ENCODE measurements at places on chromosomes 4 and X.
A peak's percentile ranks its signal among the peaks of the same experiment; 100 is the strongest.

GRCh38 chr4:71614621-71615020, 169.3 kb downstream of the GC start:
- no peak for DNase-seq

GRCh38 chrX:347351-348117, 28.9 kb upstream of the GTPBP6 start:
- DNase-seq: no peak

DNA sequence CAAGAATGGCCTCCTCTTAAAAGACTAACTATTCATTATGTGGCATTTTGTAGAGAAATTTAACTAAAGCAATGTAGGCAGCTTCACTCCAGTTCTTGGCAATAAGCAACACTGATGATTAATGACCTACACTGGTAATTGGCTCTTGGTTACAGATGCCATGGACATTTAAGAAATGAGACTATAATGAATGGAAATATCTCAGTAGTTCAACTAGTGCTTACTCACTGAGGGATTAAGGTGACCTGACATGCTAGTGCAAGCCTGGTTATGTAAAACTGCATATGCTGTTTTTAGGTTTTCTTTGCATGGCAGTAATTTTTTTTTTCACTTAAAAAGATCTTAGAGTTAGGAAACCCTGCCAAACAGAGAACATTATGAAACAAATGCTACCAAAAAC, 152.7 kb upstream of the AADAT start:
- DNase-seq: no peak

DNA sequence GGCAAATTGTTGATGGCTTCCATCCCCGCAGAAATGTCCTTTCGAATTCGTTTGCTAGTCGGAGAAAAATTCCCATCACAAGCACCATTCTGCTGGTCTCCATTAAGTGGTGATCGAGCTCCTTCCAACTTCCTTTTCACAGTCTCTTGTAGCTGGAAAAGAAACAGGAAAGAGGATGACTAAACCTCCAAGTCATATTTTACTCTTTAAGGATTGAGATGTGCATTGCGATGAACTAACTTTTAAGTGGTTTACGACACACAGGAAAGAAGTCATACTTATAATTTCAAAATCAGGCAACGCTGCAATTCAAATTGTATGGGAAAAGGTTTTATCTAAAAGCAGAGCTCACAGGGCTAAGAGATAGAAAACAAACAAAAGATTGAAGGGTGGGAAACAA, 225.2 kb downstream of the MGST2 start:
- DNase-seq: no peak

DNA sequence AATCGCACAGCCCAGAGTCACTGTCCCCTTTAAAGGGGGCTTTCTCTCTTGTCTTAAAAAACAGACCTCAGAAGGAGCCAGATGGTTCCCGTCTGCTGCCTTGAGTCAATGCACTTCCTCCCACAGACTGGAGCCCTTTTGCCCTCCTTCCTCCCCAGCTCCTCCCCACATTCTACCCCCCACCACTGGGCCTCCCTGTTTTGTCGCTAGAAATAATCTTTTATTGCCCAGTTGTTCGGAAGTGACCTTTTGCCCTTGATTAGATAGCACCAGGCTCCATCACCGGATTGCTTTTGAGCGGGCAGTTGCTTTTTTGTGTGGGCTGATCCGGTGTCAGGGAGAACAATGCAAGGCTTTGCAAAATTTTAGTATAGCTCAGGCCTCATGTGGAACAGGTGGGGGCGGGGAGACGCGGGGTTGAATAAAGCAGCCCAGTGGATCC, 47.7 kb downstream of the SPRY1 start:
- no peak for DNase-seq

GRCh38 chr4:31086756-31087330, 366.7 kb downstream of the PCDH7 start:
- no peak for DNase-seq

DNA sequence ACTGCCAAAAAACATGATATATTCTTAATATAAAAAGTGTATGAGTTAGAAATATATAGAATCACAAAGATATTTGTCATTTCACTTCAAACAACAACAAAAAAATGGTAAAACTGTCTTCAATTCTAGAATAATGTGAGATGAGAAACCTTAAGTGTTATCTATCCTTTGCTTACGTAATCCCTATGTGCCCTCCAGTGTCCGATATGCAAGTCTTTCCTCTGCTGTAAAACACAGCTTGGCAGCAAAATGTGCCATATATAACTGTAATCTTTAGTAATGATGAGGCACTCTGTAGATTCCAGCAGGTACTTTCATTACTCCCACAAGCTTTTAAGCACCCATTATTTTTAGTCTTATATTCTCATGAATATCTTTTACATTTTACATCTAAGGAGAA, 555.1 kb upstream of the FRG1 start:
- no peak for DNase-seq

DNA sequence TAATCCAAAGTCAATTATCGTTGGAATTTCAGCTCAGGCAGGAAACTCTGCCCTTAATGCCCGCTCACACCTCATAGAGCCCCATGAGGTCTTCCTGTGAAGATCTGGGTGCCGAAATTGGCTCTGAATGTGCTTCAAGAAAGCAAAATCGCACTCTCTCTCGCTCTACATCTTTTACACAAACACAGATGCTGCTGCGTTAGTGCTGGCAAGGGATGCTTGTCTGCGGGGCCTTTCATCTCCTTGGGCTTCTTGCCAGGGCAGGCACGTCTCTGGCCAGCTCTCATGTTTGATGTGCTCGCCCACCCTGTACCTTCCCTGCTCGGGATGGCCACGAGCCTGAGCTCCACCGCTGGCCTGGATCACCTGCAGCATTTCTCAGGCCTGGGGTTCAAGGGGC, 66.5 kb downstream of the CLCN4 start:
- no peak for DNase-seq

- no peak for DNase-seq
These were observed 50.6 kb downstream of the SYNPO2 start for GRCh38 chr4:118939169-118939783.

GRCh38 chr4:29081234-29081955, 1638.8 kb upstream of the PCDH7 start:
- DNase-seq: no peak

- DNase-seq: no peak
These were observed 42.7 kb downstream of the TMEM156 start for GRCh38 chr4:38989487-38989886.

DNA sequence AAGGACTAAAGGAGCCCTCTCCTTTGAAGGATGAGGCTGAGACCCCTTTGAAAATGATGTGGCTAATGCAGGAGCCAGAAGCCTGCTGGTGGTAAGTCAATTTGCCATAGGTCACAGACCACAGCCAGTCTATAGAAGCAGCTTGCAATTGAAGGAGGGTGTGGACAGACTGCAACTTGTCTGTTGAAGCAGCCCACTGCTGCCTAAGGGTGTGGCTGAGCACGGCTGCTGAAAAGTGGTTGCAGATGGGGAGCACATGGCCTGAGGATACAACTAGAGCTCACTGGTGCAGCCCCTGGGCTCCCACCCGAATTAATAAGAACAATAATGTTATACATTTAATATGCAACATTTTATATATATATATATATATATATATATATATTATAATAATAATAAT, 11.4 kb upstream of the EXOC1L start:
- peak; percentile 13 for DNase-seq

DNA sequence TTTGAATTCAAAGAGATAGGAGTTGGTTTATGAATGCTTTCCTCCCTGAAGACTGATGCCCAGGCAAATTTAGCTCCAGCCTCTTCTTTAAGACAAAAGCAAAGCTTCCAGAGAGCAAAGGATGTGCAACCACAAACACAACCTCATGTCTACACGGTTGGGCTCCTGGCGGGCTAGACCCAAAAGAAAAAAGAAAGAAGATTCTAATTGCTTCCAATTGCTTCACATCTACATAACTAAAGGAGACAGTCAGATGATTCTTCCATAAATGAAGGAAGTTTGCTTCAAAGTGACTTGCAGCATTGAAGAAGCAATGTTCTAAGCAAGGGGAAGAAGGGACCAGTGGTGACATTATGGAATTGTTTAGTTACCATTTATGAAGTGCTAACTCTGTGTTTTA, 1603.0 kb upstream of the TENM3 start:
- DNase-seq: no peak

- DNase-seq: no peak
These were observed 929.1 kb downstream of the STIM2 start for GRCh38 chr4:27789773-27790172.

- DNase-seq: no peak
These were observed 74.2 kb downstream of the LIMCH1 start for GRCh38 chr4:41611881-41612871.

DNA sequence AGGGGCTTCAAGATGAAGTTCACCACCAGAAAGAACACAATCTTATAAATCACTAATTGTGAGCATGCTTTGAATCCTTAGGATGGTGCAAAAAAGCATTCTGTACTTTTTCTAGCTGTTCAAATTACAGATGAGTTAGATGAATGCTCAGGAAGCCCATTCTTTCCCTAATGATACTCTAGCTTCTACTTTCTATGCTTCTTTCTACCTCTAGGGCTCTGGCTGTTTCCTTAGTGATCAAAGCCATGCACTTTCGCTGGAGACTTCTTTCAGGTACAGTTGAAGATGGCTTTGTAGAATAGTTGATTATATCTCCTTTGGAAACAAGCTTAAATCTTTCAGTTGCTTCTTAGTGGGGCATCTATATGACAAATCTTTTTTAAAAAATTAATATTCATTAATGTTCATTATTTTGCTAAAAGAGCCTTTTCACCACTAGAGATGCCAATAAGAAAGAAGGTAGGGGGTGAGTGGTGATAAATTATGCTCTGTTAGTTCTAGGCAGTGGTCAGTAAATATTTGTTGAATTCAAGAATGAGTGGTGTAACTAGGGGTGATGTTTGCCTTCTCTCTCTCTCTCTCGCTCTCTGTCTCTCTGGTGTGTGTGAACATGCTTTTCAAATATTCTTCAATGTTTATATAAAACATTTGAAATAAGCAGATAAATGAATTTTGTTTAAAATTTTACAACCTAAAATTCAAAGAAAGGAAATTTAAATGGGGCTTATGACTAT, 169.4 kb downstream of the GLUD2 start:
- no peak for DNase-seq

DNA sequence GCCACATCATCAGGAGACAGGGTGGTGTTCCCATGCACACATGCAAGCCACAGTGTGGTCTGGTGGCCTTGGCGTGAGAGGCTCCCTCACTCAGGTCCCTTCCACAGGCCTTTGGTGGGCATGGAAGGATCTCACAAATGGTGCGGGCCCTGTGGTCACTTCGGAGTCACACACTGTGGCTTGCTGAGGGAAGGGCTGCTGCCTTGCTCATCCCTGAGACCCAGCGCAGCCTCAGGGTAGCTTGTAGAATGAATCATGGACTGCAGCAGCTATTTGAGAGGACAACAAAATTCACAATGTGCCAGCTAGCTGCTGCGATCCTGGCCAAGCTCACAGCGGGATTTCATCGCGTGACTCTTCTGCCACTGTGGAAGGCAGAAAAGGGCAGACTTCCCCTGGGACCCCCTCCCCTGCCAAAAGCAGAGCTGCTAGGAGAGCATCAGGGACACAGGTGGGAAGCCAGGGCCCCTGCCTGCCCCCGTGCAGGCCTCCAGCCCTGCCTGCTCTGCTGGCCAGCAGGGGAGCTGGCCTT, 106.4 kb downstream of the ABLIM2 start:
- DNase-seq: no peak

DNA sequence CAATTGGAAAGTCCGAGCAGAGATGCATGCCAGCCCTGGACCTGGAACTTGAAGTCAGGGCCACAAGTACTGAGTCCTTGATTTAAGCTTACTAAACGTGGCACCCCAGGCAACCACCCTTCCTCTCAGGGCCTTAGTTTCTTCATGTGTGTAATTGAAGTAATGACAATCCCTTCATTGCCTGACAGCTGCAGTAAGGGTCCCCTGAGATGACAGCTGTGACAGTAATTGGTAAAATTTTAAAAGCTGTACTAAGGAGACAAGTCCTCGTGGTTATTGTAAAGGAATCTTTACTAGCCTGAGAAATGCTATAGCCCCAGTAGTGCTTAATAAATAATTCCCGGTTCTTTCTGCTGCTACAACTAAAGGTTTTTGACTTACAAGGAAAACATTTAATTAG, 175.1 kb upstream of the RADX start:
- DNase-seq: no peak

DNA sequence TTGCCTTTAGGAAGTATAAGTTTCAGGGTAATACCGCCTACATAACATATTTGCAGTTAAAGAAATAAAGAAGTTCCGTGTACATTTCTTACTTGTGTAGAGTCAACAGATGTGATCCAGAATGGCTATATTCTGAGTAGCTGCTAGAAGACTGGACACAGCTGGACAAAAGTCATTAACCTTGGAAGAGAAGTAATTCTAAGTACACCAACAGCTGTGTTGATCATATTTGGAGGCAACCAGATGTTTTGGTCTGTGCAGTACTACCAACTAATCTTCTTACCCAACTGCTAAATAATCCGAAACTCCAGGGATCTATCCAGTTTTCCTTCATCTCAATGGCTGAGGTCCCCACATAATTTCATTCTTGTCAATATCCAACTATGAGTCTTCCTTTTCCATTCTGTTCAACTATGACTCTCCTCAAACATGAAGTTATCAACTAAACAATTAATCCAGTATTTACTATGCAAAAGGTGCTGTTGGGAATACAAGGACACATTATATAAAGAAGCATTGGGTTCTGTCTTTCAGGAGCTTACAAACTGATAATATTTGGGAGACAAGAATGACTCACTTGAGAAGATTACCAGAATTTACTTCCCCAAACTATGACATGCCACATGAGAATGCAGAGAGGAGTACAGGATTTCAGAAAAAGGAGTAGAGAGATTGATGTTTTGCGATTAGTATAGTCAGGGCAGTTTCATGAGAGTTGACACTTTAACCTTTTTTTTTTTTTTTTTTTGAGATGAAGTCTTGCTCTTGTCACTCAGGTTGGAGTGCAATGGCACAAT, 78.2 kb downstream of the COL4A6 start:
- no peak for DNase-seq

- DNase-seq: no peak
These were observed 171.4 kb downstream of the PPARGC1A start for GRCh38 chr4:23718435-23718834.

GRCh38 chr4:8115916-8116315, 42.7 kb downstream of the ABLIM2 start:
- DNase-seq: no peak
